ENCODE measurements at places on chromosomes 4 and X.

DNA sequence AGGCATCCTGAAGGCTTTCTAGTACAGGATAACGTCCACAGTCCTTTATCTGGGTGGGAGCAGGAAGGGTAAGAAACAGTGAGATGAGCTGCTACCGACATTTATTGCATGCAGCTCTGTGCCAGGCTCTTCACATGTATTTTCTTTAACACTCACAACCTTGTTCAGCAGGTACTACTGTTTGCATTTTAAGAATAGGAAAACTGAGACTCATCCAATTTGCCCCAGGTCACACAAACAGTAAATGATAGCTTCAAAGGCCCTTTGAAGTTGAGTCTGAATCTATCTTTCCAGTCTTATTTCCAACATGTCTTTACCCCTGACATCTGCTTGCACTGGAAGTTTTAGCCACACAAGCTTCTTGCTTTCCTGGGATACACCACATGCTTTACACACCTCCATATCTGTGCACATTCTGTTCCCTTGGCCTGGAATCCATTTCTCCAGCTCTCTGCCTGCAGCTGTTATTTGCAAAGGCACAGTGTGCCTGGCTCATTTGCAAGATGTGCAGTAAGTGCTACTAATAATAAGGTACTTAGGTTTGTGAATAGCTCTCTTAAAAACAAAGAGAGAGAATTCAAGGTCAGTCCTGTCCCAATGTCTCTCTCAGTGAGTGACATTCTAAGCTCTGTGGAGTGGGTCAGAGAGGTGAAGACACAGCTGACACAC is 61.2 kb downstream of the METTL14 start:
- no peak for DNase-seq

DNA sequence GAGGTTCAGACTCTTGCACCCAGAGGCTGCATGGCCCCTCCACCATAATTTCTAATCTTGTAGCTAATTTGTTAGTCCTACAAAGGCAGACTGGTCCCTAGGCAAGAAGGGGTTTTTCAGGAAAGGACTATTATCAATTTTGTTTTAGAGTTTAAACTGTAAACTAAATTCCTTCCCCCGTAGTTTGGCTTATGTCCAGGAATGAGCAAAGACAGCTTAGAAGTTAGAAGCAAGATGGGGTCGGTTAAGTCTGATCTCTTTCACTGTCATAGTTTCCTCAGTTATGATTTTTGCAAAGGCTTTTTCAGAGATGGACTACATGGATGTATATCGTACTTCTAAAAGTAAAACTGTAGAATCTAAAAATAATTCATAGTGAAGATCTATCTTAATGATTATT is 258.1 kb upstream of the IL1RAPL1 start:
- DNase-seq, result no peak

DNA sequence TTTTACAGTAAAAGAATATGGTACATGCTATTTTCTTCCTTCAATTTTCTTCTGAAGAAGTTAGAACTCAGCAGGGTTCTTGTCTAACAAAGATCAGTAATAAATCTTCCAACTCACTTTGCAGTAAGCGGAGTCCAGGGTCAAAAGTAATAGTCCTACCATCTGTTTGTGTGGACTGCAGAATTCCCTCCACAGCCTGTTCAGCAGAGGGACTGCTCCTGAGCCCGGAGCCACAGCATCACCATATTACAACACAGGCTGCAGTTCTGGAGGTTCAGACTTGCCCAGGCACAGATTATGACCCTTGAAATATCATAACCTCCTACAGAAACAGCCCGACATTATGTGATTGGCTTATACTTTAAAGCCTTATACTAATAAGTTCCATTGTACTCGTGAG is 10.3 kb downstream of the FHDC1 start:
- DNase-seq, result no peak

- no peak for DNase-seq
Observed at GRCh38 chr4:94516999-94517398, 65.3 kb downstream of the PDLIM5 start.

DNA sequence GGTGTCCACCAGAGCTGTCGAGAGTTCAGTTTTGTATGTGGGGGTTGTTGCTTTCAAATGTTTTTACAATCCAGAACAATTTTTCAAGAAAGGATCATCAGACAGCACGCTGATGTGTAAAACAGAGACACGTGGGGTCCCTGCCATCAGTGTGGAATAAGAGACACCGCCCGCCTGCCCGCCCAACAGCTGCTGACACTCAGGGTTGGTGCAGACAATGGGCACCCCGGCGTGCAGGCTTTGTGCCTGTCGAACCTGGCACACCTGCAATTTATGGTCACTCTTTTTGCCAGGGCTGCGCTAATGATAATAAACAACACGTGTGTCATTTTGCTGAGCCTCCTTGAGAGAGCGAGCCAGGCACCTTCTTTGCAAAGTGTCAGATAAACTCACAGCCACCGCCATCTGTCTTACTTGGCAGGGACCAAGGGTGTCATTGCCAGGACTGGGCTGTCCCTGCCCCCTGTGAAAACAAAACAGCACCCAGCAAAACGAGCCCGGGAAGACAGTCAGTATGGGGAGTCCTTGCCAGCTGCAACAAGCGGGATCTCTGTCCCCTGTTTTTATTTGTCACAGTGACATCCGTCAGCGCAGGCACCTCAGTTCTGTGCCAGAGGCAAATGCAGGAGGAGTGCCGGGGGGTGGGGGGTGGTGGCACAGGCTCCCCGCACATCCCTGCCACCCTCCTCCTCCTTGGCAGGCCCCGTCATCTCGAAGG is 69.1 kb downstream of the PSAPL1 start:
- DNase-seq, result no peak

GRCh38 chrX:69028761-69029120 is 136.5 kb downstream of the PJA1 start:
- no peak for DNase-seq

- no peak for DNase-seq
Observed at GRCh38 chr4:186144198-186144945, 39.9 kb downstream of the FAM149A start.

DNA sequence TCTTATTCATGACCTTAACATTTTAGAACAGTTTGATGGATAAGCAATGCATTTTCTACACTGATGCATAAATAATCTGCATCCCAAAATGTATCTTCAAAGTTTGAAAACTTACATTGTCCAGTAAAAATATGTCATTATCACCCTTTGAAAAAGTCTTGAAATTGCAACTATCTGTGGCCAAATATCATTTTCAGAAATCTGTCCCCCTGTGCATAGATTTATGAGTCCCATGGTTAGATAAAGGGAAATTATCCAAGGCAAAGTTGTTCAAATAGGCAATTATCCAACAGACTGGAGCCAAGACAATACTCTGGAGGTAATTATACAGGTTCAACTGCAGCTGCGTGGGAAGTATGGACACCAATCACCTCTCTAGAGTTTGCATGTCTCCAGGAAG is 182.5 kb upstream of the INTU start:
- no peak for DNase-seq

- DNase-seq, result no peak
Observed at GRCh38 chr4:152392079-152392478, 143.8 kb downstream of the FBXW7 start.

DNA sequence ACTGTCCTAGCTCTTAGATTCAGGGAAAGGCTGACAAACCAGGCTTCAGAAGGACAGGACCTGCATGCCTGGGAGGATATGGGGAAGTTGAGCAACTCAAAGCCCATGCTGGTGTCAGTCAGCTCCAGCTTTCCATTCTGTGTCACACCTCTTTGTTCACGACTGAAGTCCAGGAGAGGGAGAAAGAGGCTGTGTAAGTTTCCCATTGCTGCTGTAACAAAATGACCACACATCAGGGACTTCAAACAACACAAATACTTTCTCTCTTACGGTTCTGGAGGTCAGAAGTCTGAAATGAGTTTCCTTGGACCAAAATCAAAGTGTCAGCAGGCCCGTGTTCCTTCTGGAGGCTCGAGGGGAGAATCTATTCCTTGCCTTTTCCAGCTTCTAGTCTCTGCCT is 50.6 kb upstream of the STX18 start:
- DNase-seq, result no peak

DNA sequence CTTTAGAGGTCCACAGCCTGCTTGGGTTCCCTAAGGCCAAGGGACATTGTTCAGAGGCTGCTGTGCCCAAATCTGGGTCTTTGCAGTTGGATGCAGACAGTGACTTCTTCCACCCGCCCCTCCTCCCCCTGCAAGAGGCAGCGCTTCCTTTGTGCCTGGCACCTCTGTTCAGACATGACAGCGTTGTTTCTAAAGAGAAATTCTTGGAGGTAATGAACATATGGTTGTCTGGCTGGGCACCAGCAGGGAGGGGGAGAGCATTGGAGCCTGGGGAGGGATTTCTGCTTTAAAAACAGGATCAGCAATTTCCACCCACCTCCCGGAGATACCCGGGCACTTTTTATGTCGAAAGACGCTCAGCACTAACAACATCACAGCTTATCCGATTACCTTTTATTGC is 51.5 kb downstream of the PSAPL1 start:
- no peak for DNase-seq

GRCh38 chr4:94924566-94924965 is 166.8 kb downstream of the BMPR1B start:
- DNase-seq, result no peak

GRCh38 chr4:1446502-1447386 is 40.5 kb upstream of the NKX1-1 start:
- no peak for DNase-seq

GRCh38 chr4:89373394-89373793 is 65.8 kb upstream of the GPRIN3 start:
- DNase-seq, result no peak

GRCh38 chrX:21741869-21742701 is 15.8 kb downstream of the SMPX start:
- no peak for DNase-seq

DNA sequence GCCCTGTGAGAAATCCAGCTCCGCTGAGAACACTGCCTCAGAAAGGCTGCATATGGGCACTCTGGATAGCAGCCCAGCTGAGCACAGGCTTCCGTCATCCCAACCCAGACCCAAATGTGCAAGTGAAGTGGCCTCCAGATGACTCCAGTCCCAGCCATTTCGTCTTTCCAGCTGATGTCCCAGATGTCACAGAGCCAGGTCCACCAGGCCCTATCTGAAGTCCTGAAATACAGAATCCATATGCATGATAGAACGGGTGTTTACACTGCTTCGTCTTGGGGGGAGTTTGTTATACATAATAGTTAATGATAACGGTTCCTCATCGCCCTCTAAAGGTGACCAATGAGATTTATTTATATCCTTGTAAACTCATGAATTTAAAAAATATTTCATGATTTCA is 72.6 kb upstream of the TRIM2 start:
- DNase-seq, result no peak

GRCh38 chr4:6093671-6094070 is 75.4 kb upstream of the C4orf50 start:
- DNase-seq, result no peak

DNA sequence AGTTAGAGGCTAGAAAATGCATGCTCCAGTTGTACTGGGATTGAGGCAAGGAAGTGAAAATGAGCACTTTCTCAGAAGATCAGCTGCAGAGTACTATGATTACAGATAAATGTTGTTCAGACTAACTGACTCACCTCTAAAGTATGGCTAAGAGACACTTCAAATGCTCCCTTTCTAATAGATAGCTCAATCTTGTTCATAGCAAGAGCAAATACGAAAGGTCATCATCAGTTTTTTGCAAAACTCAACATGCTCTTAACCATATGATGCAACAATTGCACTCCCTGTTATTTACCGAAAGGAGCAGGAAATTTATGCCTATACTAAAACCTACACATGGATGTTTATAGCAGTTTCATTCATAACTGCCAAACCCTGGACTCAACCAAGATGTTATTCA is 838.4 kb upstream of the INTU start:
- no peak for DNase-seq

DNA sequence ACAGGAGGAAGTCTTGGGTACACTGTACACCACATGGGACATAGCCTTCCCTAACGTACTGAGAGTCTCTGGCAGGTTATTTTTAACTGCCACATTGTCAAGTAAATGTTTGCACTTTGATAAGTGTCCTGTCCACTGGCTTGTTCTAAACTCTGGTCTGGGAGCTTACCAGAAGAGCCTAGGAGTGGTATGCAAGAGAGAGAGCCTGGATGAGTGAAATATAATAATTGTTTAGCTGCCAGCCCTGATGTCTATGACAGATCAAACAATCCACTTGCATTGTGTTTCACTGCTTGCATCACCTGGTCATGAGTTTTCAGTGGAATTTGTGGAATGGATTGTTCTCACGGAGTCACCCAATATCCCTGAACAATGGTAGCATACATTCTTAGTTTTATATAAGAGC is 91.6 kb downstream of the SHROOM3 start:
- DNase-seq, result no peak

- no peak for DNase-seq
Observed at GRCh38 chr4:106395582-106395981, 27.0 kb upstream of the GIMD1 start.

DNA sequence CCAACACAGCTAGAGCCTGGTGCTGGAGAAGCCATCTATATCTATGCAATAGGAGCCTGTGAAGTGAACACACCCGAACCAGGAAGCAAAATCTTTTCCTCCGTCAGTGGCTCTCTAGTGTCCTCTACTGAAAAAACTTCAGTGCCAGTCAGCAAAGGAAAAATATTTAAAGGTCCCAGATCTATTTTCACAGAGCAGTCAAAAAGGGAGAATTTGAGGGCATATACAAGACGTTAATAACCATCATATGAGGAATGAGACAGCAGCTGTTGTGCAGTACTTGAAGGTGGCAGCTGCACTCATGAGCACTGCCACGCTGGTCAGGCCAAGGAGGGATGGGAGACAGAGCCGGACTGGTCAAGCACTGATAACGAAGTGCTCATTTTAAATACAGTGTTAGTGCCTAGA is 14.4 kb downstream of the MCUB start:
- no peak for DNase-seq

DNA sequence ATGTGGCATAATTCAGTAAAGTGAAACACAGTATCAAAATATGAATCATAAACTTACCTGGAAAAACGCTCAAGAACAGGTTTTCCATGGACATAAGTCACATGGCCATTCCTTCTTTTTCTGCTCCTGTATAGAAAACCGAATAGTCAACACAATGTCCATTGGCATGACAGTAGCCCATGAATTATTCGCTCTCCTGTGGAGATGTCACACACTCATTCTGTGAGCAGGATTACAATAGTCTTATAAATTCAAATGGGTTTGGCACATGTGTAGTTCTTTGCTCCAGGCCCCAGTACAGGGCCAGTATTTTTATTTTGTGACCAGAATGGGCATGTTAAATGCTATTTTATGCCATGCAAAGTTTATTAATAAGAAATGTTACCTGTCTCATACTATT is 15.1 kb upstream of the CXCL13 start:
- no peak for DNase-seq

DNA sequence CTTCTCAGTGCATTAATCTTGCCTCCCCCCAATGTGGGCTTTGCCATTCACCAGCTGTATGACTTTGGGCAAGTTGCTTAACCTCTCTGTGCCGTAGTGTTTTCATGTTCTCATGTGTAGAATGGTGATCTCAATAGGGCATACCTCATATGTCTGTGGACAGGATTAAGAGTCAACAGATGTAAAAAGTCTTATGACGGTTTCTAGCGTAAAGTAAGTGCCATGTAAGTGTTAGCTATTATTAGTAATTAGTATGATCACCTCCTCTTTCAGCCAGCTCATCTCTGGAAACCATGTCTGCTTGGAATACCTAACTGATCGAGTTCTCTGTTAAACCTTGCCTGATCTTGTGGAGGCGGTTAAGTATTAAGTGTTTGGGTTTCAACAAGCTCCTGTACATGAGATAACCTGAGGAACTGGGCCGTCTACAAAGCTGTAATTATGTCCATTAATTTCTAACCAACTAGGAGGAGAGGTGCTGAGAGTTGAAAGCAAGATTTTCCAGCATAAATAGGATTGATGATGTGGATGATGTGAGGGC is 66.3 kb downstream of the TSC22D3 start:
- no peak for DNase-seq

Data from stimulated activated CD8-positive, alpha-beta memory T cell treated with anti-CD3 and anti-CD28 coated beads, Interleukin-15, amount 100 ng/mL, for 24 hours (primary cell).